ENCODE measurements at places on chromosomes 16 and 17.

GRCh38 chr17:64263000-64263766 lies at the start of gene TEX2:
TEX2 (minus strand) TSS chr17:64263260; CDS start chr17:64214217, 49,043 bp downstream.
- peak; percentile 68 for DNase-seq

DNA sequence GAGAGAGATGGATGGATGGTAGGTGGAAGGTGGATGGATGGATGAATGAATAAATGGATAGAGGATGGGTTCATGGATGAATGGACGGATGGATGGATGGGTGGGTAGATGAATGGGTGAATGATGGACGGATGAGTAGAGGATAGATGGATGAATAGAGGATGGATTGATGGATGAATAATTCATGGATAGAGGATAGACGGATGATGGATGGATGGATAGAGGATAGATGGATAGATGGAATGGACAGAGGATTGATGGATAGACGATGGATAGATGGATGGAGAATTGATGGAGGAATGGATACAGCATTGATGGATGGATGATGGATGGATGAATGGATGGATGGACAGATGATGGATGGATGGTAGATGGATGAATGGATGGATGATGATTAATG lies 91.7 kb downstream of the MYH11 start:
- DNase-seq = no peak

DNA sequence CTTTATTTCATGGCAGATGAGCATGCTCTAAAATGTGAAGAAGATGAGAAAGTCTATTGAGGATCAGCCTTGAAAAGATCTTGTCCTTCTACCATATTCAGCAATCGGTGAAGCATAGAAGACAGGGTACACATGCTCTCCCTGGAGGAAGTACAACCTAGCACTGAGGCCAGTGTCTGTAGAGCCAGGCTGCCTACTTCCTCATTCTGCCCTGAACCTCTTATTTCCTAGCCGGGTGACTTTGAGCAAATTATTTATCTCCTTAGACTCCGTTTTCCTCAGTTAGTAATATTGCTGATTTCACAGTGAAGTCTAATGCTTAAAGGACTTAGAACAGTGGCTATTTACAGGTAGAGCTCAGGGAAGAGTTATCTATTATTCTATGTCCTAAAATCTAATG lies 58.4 kb downstream of the TMEM100 start:
- no peak for DNase-seq

DNA sequence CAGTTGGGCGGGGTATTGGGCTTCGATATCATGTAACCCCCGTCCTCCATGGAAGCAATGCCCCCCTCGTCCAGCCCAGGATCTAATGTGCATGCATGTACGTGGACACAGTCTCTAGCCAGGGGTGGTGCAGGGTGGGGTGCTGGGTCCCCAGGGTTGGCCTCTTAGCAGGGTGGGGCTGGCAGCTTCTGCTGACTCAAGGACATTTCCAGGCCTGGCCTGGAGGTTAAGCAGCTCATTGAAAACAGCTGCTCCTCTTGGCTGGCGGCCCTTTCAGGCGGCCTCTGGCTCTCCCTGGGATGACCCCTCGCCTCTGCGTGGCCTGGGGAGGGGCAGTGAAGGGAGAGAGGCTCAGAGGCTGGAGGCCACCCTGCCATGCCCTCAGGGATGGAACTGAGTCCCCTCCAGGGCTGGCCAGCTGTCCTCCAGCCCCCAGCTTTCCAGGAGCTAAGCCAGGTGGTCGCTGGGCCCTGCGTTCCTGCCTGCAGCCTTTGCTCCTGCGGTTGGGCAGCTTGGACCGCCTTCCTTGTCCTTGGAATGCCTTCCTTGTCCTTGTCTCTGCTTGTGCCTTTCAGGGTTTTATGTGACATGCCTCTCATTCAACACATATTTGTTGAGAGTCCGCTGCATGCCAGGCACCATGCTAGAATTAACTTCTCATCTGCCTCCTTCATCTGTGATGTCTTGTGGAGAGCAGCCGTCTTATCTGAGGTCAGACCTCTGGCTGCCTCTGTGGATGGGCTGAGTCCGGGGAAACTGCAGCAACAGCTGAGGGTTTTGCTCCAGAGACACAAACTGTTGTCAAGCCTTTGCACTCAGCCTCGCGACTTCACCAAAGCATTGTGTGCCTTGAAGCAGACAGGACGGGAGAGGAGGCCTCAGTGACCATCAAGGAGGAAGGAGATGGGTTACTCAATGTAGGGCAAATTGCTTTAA lies 26.6 kb downstream of the MRC2 start:
- no peak for DNase-seq

DNA sequence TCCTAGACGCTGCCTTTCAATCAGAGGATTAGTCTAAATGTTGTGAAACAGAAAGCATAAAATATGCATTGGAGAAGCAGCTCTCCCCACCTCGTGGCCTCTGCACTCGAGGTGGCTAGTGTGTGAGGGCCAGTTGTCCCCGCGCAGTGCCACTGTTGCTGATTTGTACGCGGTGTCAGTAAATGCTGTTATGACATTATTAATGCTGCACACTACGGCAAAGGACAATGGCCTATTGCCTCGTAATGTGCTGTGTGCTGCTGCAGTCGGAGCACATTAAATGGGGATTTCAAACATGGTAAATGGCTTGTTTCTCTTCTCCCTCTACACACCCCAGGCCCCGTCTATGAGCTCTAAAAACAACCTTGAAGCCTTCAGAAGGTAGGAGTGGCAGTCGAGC lies 5.7 kb upstream of the MGAT5B start:
- no peak for DNase-seq
